ENCODE measurements at places on chromosomes 2 and 18. TPM values are rescaled to one million over a fixed set of nuclear protein-coding genes. Genes with fewer than 3 reads are reported as not detected.

The LIMS3 gene
- not detected for polyA plus RNA-seq

The TRIM54 gene
- polyA plus RNA-seq = not detected

The ST6GAL2 gene
- under 0.01 TPM for polyA plus RNA-seq

- no peak for DNase-seq
These were observed 337.8 kb upstream of the CDH2 start for GRCh38 chr18:28514699-28515098.

DNA sequence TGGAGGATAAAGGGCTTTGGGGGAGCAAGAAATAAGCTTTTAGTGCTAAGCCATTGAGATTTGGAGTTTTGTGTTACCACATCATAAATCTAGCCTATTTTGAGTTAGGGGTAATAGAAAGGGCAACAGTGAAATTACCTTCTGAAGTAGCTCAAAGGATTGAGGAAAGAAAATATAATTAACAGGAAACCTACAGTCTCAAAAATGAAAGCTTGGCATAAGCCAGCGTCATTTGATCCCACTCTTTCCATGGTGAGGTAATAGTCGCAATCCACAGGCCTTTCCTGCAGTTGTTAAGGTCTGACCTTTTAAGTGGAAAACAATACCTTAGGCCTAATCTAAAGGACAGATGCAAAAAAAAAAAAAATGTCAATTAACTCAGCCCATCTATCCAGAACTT lies 182.7 kb downstream of the UXS1 start:
- DNase-seq = no peak

GRCh38 chr18:3923750-3924149 lies 473.8 kb downstream of the TGIF1 start:
- DNase-seq = no peak

All from sigmoid colon (tissue), 7 donors.